ENCODE measurements at places on chromosomes 11 and 22.
A peak's percentile ranks its signal among the peaks of the same experiment; 100 is the strongest.

- DNase-seq = no peak
Measured at GRCh38 chr11:71139516-71140205, 112.7 kb downstream of the SHANK2 start.

- no peak for DNase-seq
Measured at GRCh38 chr11:60376601-60377000, 1.7 kb upstream of the MS4A7 start.

- DNase-seq = no peak
Measured at GRCh38 chr11:102637731-102638130, 12.6 kb upstream of the MMP20 start.

DNA sequence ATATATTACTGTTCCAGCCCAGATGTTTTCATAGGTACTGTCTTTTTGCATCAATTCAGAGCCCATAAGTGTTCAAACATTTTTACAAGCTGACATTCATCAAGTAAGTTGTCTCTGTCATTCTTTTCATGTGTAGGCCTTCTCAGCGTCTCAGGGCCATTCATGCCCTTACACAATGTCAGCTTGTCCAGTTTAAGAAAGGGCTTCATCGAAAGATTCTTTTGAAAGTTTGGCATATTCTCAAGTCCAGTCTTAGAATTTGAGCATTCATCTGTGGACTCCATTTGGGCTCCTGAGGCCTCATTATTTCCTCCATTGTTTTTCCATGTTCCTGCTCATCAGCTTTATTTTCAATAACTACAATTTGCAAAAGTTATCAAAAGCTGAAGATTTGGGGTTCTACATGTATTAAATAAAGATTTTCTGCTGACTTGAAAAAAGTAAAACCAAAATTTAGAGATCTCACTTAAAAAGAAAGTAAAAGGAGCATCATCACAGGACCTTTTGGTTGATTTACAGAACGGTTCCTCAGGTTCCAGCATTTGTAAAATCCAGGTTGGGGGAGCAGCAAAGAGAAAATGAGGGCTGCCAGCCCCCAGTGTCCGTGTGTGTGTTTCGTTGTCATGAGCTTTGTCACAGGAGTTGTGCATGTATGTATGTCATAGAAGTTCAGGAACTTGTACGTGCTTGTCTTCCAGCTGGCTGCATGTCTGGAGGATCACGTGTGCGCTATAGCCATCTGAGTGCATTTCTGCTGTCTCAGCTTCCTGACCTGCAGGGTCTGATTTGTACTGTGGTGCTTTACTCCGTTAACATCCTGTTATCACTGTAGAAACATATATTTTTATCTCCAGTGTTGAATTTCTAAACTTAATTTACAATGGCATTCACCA lies 15.6 kb downstream of the MOV10L1 start:
- DNase-seq = no peak

DNA sequence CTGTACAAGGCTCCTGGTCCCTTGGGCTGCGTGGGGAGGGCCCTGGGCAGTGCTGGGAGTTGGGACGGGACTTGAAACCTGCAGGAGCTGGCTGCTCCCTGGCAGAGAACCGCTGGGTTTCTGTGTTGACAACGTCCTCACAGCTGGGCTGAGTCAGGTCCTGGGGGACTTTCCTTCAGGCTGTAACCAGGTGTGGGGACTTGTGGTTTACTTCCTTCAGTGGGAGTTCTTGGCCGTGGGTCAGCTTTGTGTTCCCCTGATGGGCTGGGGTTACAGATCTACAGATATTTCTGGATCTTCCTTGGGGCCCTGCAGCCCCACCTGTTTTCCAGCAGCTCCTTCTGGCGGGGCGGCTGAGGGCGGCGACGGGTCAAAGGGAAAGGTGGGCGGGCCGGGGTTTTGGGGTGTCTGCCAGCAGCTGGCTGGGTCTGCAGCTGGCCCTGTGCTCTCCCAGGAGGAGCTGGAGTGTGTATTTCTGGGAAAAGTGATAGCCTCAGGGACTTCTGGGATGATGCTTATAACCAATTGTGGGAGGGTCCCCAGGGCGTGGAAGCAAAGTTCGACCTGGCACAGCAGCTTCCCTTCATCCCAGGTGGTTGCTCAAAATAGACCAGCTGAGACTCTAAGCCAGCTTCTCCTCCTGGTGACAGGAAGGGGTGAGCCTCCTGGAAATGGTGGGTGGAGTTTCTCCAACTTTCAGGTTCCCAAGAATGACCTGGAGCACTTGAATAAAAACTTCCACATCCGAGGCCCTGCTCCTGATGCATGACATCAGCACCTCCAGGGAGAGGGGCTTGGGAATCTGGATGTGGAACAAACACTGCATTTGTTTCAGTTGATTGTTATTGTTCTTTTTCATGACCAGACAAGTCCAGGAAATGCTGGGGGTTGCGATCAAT lies 19.1 kb downstream of the ST14 start:
- DNase-seq = no peak

DNA sequence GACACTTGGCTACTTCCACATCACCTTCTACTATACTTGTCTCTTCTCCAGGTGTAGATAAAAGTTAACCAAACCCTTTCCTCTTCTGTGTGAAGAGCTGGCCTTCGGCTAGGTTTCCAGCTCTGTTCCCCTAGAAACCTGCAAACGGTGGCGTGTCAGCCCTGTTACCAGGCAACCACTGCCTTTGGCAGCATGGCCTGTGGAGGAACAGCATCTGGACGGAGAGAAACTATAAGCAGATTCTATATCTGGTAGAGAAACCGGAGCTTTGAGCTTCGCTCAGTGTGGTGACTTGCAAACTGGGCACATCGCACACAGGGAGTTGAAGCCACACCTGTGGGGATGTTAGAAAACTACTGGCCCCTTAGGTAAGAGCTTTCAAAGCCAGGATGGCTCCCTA lies 35.9 kb downstream of the ARAP1 start:
- DNase-seq = no peak

DNA sequence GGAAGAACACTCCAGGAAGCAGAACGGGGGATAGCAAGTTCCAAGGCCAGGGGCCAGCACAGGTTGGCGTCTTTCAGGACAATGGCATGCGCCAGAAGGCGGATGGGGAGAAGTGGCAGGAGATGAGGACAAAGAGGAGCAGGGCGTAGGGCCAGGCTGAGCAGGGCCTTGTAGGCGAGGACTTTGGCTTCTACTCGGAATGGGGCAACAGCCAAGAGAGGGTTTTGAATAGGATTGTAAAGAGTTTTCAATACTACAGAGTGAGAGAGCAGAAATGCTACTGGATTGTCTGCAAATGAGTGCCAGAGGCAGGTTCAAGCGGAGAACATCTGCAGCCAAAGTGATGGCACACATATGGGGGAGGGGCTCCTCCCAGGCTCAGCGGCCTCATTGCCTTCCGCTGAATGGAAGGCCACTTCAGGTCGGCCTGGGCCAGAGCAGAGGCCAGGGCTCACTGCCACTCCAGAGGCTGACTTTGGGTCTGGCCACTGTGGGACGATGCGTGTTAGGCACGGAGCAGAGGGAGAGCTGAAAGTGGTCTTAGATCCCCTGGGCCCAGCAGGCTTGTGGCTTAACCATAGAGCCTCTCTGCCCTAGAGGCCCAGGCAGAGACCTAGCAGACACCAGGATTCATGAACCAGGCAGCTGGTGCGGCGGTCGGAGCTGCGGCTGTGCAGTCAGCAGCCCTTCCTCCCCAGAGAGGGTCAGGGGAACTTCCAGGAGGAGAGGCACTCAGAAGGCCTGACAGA lies 118.2 kb downstream of the DSCAML1 start:
- no peak for DNase-seq

DNA sequence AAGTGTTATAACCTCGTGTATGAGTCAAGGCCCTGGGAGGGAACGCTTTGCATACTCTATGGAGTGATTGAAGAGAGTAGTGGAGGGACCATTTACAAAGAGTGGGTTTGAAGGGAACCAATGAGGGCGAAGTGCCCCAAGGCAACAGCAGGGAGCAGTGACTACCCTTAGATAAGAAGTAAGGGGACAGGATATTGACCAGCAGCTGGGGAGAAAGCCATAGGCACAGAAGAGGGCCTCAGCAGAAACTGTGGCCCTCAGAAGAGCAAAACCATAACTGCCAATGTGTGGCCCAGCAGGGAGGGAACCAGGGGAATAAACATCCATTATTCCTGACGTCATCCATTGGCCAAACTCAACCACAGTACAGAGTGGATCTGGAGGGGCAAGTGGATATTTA lies 24.7 kb downstream of the PARVA start:
- no peak for DNase-seq

DNA sequence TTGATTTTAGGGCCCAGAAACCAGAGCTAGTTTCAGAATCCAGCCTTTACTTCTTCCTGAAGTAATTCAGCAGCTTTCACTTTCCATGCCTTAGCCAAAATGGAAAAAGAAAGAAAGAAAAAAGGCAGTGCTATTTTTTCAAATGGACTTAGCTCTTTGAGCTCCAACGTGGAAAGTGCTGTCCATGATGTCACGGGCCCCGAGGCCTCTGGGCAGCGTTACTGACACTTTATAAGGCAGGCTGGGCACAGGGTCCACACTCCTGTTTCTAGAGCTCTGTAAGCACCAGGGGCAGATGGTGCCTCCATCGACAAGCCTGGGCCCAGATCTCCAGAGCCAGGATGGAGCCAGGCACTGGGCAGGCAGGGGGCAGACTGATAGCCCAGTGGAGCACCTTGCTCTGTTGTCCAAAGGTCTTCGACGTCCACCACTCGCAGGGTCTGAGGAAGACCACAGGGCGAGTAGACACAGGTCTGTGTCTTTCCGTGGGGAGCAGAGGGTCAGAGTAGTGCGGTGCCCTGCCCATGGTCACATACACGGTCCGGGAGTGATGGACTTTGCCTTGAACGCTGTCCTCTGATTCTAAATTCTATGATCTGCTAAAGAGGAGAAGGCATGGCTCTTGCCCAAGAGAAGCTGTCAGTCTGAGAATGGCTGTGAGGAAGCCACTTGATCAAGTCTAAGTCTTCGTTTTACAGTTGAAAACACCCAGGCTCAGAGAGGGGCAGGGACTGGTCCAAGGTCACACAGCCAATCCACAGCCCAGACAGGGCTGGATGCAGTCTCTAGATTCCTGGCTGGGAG lies 22.0 kb upstream of the WNT11 start:
- no peak for DNase-seq

- peak; percentile 72 for DNase-seq
Measured at GRCh38 chr11:18720808-18721560, 5.0 kb downstream of the IGSF22 start.

GRCh38 chr11:114316980-114317786 lies 21.0 kb downstream of the NNMT start:
- no peak for DNase-seq

DNA sequence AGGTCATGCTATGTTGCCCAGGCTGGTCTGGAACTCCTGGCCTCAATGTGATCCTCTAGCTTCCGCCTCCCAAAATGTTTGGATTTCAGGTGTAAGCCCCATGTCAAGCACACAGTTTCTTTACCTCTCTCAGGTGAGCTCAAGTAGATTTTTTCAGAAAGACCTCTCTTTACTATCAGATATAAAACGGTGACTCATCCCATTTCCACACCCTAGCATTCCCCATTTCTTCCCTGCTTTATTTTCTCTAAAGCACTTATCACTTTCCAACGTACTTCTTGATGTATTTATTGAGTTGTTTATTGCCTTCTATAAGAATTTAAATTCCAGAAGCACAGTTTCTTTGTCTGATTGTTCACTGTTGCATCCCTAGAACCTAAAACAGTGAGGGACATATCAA lies 3.7 kb downstream of the TSG101 start:
- DNase-seq = no peak

DNA sequence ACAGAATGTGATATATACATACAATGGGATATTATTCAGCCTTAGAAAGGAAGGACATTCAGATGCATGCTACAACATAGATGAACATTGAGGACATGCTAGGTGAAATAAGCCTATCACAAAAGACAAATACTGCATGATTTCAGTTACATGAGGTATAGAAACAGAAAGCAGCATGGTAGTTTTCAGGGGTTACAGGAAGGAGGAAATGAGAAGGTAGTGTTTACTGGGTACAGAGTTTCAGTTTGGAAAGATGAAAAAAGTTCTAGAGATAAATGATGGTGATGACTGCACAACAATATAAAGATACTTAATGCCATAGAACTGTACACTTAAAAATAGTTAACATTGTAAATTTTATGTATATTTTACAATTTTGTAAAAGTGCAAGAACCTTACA lies 266.7 kb upstream of the C11orf87 start:
- no peak for DNase-seq

- DNase-seq = no peak
Measured at GRCh38 chr11:96706761-96707160, 316.9 kb downstream of the JRKL start.

DNA sequence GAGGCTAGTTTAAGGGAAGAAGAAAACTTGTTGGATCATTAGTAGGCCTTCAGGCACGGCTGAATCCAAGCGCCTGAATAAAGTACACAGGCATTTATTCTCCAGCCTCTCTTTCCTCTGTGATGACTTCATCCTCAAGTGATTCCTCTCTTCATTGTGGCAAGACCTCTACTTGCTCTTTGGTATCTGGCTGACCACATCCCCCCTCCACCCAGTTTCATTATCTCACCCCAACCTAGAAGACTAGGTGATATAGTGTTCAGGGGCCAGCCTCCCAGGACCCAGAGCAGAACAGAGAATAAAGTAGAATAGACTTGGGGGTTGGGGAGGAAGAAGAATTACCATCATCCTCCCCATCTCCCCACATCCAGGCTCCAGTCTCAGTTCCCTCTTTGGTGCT lies 189.3 kb downstream of the MIAT start:
- DNase-seq = no peak

GRCh38 chr22:45603619-45604018 lies 68.0 kb upstream of the ATXN10 start:
- DNase-seq = no peak

DNA sequence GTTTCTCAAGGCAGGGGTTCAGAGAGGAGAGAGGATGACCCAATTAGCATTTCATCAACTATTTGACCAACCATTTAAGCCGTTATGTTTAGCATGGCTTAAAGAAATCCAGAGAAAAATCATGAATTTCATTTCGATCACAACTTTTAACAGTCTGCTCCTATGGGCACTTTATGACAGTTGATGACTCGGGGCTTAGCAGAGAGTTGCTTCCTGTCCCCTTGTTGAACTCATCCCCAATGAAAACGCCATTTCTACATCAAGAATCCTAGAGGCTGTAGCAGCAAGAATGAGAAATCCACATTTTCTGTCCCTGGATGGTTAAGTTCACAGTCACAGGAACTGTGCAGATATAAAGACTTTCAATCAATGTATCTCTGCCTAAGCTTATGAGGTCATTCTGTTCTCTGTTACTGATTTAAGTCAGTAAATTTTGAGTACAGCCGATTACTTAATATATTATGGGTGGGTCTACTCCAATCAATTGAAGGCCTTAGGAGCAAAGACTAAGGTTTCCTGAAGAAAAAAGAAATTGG lies 81.1 kb downstream of the BDNF start:
- no peak for DNase-seq

DNA sequence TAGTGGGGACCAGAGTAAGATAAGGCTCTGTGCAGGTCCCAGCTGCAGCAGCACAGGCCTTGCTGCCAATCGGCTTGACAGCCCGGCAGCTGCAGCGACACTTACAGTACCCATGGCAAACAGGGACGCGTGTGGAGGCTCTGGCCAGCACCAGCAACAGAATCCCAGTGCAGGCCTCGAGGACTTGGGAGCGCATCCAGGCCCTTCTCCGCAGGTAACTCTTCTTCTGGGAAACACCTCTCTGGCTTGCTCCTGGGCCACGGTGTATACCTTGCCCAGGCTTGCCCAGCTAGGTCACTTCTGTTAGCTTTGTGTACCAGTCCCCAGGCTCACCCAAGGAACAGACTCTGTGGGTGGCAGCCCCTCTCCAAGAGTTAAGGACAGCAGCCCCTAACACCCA lies 126.7 kb downstream of the CTTN start:
- DNase-seq = no peak
